ENCODE measurements at places on chromosomes 5 and 9.

- DNase-seq = no peak
Measured at GRCh38 chr9:69181908-69182353, 7.9 kb downstream of the TJP2 start.

GRCh38 chr9:38032266-38033110, 36.5 kb downstream of the SHB start:
- DNase-seq = no peak

DNA sequence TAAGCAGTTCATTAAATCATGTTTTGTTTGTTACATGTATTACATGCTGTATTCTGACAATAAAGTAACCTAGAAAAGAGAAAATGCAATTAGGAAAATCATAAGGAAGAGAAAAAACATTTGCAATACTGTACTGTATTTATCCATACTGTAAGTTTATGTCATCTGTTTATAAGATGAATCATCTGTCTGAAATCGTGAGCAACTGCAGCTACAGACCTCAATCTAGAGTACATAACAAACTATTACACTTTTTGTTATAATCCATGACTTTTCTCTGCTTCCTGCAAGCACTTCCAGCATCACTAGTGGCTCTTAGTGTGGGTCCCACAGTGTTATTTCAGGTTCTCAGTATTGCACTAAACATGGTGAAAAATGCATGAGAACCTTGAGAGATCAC, 144.4 kb upstream of the NR4A3 start:
- no peak for DNase-seq

DNA sequence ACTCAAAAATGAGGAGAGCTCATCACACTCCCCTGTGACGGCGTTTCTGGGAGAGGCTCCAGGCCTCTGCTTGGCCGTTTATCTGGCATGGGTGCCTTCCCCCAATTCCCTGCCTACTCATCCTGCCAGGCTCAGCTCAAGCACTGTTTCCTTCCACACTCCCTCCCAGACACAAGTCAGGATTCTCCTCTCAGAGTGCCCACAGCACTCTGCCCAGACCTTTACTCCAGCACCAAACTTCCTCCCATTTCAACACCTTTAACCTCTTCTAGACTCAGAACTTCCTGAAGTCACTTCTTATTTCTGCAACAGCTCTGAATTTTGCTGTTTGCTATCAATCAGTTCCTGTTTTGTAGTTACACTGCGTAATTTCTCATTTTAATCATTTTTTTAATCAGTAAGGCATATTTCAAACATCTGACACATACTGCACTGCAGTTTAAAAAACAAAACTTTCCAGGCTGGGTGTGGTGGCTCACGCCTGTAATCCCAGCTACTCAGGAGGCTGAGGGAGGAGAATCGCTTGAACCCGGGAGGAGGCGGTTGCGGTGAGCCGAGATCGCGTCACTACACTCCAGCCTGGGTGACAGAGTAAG, 16.0 kb downstream of the TRMO start:
- DNase-seq = no peak

- DNase-seq = no peak
Measured at GRCh38 chr5:152542741-152543140, 137.7 kb upstream of the NMUR2 start.

- no peak for DNase-seq
Measured at GRCh38 chr9:95506678-95507463, 9.9 kb downstream of the PTCH1 start.

- no peak for DNase-seq
Measured at GRCh38 chr5:127810017-127810416, 106.8 kb downstream of the CCDC192 start.

DNA sequence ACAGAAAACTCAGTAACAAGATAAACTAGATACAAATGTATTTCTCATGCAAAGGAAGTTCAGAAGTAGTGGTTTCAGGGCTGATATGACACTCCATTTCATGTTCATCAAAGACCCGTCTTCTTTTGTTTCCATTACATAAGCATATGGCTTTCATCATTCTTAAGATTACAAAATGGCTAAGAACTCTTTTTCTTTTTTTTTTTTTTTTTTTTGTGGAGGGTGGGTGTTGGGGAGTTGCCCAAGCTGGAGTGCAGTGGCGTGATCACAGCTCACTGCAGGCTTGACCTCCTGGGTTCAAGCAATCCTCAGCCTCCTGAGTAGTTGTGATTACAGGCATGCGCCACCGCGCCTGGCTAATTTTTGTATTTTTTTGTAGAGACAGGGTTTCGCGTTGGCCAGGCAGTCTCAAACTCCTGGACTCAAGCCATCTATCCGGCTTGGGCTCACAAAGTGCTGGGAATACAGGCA, 22.0 kb upstream of the PTBP3 start:
- DNase-seq = no peak

DNA sequence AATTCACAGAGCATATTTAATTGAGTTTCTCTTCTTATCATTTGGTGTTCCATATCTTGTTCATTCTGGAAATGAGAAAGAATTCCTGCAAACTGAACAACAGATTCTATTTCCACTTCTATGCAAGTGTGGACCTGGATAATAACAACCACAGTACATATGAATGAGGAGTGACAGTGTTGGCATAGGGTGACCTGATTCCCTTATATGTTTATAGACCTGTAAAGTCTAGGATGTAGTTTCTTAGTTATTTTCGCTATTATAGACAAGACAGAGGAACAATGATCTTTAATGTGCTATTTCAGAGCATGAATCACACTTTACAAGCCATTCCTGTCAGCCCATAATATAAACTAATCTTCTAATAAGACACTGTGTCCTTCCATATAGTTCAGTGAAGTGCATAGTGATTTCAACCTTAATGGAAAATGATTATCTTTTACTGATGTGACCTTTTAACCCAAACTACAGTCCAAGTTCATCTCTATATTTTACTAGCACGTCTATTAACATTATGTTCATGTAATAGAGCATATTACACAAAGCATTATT, 88.2 kb upstream of the FAM174A start:
- DNase-seq = no peak

DNA sequence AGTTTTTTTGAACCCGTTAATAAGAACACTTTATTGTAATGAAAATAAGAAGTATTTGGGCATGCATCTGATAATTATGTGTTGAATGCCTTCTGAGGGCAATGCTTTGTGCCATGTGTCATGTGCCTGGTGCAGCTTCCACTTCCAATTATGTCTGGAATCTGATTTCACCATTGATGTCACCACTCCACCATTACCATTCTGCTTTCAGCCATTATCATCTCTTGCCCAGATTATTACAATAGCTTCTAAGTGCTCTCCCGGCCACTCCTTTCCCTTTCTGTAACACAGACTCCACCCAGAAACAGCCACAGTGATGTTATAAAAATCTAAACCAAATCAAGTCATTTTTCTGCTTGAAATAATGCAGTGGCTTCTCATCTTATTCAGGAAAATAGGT, 171.7 kb downstream of the C9orf152 start:
- no peak for DNase-seq

DNA sequence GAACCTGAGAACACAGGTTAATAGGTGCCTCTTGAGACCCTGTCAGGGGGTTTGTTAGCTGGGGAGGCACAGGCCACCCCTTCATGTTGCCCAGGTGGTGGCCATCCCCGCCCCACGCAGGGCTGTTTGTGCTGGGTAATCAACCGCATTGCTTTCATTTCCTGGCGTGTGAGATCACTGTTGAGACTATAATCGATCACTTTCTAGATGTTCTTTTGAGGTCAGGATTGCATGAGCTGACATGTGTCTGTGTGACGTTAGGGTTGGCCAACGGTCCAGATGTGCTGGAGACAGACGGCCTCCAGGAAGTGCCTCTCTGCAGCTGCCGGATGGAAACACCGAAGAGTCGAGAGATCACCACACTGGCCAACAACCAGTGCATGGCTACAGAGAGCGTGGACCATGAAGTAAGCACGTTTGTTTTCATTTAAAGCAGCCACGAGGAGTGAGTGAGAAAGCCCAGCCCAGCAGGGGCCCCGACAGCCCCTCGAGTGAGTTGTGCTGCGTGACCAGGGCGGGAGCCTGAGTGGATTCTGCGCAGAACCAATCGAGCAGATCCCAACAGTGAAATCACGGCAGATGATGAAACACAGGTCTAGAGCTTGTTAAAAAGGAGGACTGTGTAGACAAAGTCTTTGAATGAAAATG, 115.0 kb upstream of the CACNA1B start:
- DNase-seq = no peak

DNA sequence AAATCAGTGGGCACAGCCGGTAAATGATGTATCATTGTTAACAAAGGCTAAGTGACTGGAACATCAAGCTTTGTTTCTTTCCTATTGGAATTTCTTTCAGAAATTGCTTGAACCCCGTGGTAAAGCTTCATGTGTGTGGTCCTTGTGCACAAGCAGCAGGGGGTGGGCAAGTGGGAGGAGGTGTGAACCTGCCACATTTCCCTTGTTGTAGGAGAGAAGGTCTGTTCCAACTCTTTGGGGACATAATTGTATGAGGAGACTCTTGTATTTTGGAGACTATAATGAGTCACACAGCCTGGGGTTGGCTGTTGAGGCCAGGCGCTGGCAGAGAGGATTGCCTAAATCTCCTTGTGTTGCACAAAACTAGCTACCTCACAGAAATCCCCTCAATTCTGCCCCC, 620.5 kb downstream of the IRX1 start:
- no peak for DNase-seq

DNA sequence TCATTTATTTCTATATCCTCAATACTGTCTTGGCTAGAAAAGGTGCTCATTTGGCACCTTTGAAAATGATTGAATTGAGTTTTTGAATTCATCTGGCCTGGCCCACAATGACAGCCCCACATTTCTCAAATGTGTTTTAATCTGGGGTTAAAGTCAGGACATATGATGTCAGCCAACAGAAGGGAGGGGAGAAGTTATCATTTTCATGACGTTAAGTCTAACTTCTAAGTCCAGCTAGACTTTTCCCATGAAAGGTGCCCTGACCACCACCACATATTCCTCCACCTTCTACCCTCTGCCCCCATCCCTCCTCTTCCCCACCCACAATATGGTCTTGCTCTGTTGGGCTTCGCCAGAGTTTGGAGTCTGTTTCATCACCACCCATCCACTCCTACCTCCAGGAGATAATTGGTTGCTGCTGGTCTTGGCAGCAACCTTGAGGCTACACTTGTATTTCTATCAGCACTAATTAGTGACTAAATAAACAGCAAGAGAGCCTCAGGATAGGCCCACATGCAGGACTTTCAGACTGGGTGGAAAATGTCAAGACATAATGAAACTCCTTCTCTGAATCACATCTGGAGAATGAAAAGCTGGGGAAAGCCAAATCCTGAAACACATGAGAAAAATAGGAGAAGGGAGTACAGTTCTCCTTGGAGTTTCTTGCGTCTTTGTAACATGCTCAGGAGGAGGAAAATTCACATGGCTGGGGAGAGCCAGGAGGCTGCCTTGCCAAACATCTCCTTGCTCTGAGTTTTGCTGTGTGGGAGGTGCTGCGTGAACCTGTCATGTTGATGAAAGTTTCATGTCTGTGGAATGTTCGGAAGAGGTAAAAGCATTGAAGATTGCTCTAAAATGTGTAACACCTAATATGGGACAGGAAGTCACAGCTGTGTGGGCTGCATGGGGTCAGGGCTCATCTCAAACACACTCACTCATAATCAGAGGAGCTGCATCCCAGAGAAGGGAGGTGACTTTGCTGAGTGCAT, 544.7 kb upstream of the KLF4 start:
- DNase-seq = no peak

- no peak for DNase-seq
Measured at GRCh38 chr5:149682532-149683075, 47.5 kb upstream of the PPARGC1B start.

DNA sequence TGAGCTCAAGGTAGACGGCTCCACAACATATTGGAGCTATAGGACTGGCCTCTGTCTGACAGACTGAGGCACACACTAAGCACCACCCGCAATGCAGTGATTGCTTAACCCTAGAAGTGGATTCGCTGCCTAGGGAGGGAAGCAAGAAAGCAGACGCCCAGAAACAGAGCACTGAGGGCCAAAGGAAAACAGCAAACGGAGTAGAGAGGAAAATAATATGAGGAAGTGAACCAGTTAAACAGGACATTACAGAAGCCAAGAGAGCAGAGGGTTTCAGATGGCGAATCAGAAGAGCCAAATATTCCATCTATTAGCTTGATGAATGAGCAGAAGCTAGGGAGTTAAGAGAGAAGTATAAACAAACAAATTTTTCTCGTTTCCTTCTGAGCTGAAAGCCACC, 139.2 kb upstream of the LHFPL2 start:
- no peak for DNase-seq

DNA sequence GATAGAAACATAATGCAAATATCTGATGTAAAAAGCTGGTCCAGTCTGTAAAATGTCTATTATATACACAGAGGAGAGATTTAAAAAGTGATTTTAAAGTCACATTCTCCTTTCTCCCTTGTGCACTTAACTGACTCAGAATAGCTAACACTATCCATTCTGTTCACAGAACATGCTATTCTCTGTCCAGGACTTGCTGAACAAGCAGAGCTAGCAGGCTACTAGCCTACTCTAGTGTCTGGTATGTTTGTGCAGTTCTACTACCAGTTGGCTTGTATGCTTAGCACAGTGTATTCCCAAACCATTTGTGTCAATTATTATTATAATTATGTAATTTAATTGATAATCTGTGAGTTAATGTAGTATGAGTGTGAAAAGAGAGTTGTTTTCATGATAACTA, 161.7 kb upstream of the NUDT12 start:
- DNase-seq = no peak

DNA sequence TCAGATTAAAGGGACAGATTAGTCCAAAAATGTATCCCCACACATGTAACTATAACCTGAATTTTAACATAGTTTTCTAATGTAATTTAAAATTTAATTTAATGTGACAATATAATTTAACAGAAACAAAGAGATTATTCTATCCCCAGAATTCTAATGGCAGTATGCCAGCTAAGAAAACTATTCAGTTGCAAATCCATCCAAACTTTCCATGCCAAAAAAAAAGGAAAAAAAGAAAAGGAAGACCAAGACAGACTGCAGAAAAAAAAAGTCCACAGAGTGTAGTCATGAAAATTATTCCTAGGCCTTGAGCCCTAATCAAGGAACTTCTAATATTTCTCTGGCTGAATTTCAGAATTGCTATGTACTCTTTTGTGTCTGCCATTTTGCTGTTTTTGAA, 217.6 kb downstream of the CDH18 start:
- DNase-seq = no peak

DNA sequence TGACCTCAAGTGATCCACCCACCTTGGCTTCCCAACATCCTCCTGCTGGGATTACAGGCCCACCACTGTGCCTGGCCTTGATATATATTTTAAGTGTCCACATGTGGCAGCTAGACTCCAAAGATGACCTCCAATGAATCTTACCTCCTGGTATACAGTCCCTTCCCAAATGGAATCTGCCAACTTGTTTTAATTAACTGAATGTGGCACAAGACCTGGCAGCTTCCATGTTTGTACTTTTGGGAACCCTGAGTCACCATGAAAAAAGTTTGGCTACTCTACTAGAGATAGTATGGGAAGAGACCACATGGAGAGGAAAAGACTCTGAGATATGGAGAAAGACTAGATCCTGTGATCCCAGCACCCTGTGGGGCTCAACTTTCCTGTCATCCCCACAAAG, 42.5 kb downstream of the CCL28 start:
- no peak for DNase-seq

DNA sequence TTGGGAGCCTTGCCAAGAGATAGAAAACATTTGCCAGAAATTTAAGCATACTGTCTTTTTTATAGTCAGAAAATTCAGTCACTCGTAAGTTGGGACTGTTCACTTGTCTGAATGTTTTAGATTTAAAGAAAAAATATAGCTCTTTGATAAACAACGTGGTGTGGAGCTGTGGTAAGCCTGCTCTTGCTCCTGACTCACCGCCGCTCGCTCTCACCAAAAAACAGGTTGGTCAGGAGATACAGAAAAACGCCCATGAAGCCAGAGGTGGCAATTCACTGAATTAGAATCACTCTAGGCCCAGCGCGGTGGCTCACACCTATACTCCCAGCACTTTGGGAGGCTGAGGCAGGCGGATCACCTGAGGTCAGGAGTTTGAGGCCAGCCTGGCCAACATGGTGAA, 6.2 kb downstream of the LNPEP start:
- DNase-seq = no peak

All from stimulated activated CD4-positive, alpha-beta T cell treated with anti-CD3 and anti-CD28 coated beads, Interleukin-12 subunit alpha, Interleukin-12 subunit beta, amount 100 ng/mL, for 48 hours (primary cell).